ENCODE measurements at places on chromosomes 6 and 20.

DNA sequence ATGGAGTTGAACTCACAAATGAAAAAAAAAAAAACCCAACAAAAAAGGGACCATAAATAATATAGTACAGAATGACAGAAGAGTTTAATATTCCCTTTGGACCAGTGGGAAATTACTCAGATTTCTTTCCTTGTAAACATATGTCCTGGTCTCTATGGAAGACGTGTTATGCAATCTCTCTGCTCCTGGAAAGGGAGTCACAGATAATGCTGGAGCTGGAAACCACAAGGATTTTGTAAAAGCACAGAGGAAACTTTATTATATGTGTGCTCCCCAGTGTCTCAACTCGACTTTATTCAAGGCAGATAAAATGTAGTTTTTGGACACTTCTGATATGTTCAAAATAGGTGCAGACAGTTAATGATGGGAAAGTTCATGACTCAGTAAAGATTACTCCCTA lies 88.1 kb upstream of the ZFP64 start:
- no peak for DNase-seq

DNA sequence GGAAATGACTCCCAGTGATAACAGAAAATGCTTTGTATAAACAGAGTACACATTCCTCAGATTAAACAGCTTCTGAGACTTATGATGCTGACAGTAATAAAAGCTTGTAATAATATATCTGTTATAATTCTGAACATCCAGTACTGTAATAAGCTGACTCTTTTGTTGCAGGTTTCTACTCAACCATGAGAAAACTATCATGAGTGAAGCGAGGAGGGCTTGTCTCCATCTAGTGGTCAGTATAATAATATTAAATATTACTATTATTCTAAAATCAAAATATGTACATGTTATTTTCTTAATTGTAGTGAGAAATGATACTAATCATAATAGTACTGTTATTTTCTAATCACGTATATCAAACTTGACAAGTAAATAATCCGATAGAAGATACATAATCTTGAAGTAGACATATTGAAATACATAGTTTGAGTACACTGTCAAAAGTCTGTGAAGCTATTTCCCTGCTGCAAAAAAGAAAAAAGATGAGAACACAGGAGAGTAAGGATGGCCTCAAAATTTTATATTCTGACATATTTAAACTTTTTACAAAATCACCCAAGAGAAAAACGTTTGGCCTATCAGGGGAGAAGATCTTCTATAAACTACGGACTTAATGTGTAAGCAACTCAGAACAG lies 183.1 kb downstream of the MOXD1 start:
- DNase-seq: no peak

DNA sequence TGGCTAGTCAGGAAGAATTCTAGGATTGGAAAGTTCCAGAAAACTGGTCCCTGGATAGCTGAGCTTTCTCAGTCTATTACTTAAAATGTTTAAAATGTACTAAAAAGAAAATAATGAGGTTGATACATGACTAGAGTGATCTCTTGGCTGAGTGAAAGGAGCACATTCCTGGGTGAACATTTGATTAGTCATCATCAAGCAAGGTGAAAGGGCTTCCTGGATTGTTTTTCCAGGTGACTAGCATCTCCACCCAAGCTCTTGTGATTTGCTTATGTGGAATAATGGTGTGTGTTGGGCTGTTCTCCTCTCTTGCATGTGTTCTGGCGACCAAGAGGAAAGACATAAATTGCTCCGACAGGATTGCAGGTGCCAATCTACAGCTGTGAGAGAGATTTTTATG lies 42.9 kb downstream of the PKIB start:
- no peak for DNase-seq

GRCh38 chr6:51273228-51273961 lies 454.7 kb downstream of the TFAP2B start:
- DNase-seq: no peak

Data from head of caudate nucleus (tissue), 42 donors.